ENCODE measurements at places on chromosomes 5 and 9. TPM values are rescaled to one million over a fixed set of nuclear protein-coding genes. Genes with fewer than 3 reads are reported as not detected.

- DNase-seq: no peak
These were observed 65.3 kb downstream of the MARCHF3 start for GRCh38 chr5:126965061-126965475.

DNA sequence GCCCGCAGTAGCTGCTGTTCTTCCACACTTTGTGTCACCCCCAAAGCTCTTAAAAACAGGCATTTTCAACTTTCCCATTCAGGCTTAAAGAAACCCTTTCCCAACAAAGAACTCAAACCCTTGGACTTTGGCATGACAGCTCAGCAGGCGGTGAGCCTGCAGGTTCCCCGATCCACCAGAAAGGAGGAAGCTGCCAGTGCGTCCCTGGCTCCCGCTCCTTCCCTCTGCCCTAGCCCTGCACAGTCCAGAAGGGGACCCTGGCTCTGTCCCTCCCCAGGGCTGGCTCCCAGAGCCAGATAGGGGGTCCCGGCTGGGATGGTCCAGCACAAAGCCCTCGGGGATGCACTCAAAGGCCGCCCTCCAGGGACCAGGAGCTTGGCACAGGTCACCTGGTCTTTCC, 9.6 kb downstream of the SLC9A3 start:
- no peak for DNase-seq

- no peak for DNase-seq
These were observed 135.5 kb downstream of the PRR16 start for GRCh38 chr5:120599576-120599975.

DNA sequence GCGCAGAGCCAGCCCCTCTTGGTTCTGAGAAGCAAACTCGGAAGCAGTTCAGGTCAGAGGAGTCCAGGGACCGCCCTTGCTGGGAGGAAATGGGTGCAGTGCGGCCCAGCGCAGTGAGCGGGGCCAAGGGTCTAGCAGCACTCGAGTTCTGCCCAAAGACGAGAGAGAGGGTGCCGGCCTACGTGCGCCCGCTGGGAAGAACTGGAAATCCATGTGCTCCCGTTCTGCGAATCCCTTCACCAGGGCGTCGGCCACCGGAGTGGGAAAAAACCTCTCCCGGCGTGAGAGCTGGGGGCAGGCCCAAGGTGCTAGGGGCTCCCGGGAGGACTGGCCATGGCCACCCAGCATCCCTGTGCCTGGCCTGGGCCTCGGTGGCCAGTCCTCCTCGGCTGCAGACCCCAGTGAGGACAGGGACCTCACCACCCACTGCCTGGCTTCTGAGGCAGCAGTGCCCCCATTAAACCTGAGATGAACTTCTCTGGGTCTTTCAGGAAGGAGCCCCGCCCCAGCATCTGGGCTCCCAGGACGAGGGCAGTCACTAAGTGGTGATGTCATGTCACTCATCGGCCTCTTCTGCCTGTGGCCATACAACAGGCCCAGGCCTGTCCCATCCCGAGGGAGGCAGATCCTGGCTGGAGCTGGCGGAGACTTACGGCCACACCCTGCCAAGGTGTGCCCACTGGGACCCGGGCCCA, 10.6 kb downstream of the TMEM250 start:
- DNase-seq: no peak

DNA sequence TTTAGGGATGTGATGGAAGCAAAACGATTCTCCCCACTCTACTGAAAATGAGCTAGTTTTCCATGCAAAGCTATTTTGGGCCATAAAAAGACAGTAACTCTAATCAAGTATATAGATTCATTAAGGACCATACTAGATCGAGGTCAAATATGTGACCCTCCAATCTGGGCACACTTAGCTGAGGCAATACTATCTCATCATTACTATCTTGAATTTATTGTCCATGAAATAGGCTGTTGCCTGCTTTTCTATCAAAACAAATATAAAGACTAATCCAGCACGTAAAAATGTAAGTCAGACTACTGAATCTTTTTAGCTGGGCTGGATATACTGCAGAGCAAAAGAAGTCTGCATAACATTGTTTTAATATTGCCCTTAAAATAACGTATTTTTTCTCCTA, 943.1 kb downstream of the NR2F1-AS1 start:
- DNase-seq: no peak

GRCh38 chr5:132464156-132464939, 26.2 kb downstream of the IRF1 start:
- DNase-seq: no peak

GRCh38 chr5:127754259-127754658, 51.1 kb downstream of the CCDC192 start:
- DNase-seq: no peak

GRCh38 chr9:111886983-111887718, 9.5 kb upstream of the UGCG start:
- DNase-seq: no peak

DNA sequence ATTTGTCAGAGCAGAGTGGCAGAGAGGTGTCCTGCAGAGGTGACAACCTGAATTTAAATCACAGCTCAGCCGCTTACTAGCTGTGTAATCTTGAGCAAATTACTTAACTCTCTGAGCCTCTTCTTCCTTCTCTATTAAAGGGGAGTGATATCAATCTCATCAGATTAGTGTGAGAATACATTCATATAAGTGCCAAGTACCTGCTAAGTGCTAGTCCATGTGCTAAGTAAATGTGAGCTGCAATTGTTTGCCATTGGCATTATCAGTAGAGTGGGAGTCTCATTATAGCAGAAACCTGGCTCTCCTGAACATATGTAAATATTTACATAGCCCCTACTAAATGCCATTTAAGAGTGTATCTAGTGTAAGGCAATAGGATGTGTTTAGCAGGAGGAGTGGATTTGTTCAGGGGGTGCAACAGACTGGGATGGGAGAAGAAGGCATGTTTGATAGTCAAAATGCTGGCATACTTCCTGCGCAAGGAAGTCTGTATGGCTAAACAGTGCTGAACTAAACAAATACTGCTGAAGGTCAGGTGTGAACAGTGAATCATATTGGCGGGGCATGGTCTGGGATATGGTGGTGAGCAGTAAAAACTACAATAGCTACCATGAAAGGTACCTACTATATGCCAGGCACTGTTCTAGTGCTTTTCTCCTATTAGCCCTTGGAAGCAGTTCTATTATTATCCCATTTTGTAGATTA, 74.5 kb downstream of the F2RL2 start:
- no peak for DNase-seq

DNA sequence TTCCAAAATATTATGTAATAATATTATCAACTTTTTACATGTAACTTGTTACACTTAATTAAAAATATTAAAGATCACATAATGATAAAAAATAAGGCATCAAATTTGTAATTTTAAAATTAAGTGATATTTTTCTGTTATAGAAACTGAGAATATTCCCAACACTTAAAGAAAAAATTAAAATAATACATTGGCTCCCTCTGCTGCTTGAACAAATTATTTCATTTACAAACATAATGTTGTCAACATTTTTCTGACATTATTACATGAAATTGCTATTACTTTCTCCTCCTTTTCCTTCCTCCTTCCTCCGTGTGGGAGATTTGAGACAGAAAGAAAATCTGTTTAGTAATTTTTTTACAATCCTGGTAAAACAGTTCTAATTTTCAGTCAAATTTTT, 42.3 kb downstream of the RNF180 start:
- no peak for DNase-seq

DNA sequence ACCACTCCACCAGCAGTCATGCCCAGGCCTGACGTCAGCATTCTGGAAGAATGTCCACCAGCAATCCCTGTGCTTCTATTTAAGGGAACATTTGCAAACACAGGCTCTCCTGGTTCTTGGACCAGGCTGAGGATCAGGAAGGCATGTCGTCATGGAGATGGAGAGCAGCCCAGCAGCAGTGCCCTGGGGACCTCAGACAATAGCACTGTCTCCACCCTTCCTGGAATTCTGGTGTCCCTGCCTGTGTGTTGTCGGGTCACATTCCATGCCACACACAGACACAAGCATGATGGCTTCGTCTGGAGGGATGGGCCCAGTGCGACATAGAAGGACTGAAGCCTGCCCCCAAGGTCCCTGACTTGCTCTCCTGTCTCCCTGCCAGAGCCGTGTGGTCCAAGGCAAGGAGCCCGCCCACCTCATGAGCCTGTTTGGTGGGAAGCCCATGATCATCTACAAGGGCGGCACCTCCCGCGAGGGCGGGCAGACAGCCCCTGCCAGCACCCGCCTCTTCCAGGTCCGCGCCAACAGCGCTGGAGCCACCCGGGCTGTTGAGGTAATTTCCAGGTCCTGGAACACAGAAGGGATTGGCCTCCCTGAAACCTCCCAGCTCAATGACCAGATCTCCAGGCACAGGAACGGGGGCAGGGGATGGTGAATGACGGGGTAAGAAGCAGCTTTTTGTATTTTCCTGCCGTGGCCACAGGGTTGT, 43.8 kb downstream of the STOM start:
- peak; percentile 16 for DNase-seq

GRCh38 chr5:16975950-16976624, 40.0 kb upstream of the MYO10 start:
- DNase-seq: no peak

DNA sequence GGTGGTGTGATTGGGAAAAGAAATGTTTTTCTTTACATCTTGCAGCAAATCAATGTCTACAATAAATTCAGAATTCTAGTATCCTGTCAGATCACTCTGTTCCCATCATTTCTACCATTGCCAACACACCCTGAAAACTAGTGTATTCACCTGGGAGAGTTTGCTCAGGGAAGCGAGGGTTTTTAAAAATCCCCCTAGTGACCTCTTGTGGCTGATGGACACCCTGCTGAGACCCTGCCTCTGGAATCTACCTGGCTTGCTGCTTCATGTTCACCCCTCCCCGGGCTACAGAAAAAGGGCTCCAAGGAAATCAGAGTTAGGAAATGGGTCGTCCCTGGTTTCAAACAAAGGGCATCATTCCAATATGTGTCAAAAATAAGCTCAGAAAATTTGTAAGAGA, 21.4 kb upstream of the ALDOB start:
- no peak for DNase-seq

DNA sequence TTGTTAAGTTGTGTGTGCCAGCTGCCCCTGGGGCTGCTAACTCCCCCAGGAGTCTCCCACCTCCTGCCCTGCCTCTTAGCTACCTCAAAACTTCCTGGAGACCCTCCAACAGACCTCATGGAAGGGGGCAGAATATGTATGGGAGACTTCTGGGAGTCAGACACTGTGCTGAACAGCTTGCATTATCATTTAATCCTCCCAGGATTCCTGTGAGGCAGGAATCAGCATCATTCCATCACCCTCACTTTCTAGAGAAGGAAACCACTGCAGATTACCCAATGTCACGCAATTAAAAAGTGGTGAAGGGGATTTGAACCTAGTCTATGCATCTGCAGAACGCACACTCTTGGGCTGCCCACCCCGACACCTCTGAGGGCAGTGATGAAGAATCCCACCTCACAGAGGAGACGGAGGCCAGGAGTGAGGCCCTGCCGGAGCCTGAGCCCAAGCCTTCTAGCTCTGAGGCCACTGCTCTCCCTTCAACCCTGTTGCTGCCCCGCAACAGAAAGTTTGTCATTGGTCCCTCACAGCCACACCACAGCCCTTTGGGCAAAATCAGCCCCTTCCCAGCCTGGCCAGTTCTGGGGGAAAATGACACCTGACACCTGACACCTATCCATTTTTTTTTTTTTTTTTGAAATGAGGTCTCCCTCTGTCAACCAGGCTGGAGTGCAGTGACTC, 30.3 kb upstream of the IL17B start:
- DNase-seq: no peak

GRCh38 chr5:40676613-40677343, 2.9 kb upstream of the PTGER4 start:
- no peak for DNase-seq

GRCh38 chr5:145223582-145223981, 611.6 kb downstream of the PRELID2 start:
- DNase-seq: no peak

DNA sequence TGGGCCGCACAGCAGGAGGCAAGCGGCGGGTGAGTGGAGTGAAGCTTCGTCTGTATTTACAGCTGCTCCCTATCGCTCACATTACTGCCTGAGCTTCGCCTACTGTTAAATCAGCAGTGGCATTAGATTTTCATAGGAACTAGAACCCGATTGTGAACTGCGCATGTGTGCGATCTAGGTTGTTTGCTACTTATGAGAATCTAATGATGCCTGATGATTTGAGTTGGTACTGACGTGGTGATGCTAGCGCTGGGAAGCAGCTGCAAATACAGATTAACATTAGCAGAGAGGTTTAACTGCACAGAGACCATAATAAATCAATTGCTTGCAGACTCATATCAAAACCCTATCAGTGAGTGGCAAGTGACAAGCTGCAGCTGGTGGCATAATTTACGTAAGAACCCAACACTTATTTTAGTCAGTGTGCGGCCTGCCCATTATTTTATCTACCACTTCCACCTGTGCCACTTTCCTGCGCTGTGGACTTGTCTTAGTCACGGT, 133.4 kb upstream of the CDH9 start:
- DNase-seq: no peak

GRCh38 chr9:114117614-114117995, 18.5 kb upstream of the KIF12 start:
- no peak for DNase-seq

- DNase-seq: peak; percentile 79
These were observed 7.3 kb upstream of the GRHPR start for GRCh38 chr9:37415011-37415719.

DNA sequence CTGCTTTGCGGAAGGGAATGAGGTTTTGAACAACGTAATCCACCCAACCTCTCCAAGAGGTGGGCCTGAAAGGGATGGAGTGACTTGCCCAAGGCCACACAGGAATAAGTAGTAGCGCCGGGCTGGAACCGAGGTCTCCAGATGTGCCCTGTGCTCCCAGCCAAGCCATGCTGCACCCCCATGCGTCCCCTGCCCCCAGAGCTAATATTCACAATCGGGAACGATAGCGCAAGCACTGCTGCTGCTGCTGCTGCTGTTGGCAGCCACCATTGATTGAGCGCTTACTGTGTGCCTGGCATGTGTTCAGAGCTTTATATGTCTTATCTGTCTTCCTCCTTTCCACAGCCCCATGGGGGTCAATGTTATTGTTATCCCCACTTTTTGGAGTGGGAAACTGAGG, 43.9 kb downstream of the AMBP start:
- no peak for DNase-seq

The PTCD2 gene
- 9.8 TPM for polyA plus RNA-seq

The MSX2 gene
- 0.49 TPM for polyA plus RNA-seq

The PCDHB7 gene
- polyA plus RNA-seq: 3.5 TPM

The THBS4 gene
- 16.3 TPM for polyA plus RNA-seq

The IL5 gene
- polyA plus RNA-seq: not detected

The BHMT2 gene
- 67.4 TPM for polyA plus RNA-seq

The COL5A1 gene
- polyA plus RNA-seq: 111 TPM

The PLAC8L1 gene
- 2.6 TPM for polyA plus RNA-seq

The PNPLA7 gene
- 2.0 TPM for polyA plus RNA-seq

All from renal pelvis (tissue), 12 donors.